Activated naive CD8-positive, alpha-beta T cell treated with anti-CD3 and anti-CD28 coated beads, Interleukin-2, amount 50 U/mL, for 16 hours (primary cell): ENCODE measurements at places on chromosomes 12 and 14.

- DNase-seq: no peak
These were observed 348.5 kb upstream of the DDHD1 start for GRCh38 chr14:53501361-53502211.

DNA sequence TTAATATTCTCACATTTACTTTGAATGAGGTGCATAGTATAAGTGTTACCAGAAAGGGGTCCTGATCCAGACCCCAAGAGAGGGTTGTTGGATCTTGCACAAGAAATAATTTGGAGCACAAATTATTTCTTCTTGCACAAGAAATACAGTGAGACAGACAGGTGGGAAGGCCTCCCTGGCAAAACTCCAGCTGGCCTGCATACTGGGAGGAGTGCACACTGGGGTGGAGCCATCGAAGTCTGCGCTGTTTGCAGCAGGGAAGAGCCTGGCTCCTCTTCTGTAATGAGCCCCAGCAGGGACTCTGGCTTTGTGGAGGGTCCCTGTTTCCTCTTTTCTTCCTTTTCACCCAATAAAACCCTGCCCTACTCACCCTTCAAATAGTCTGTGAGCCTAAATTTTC, 141.6 kb downstream of the GLT1D1 start:
- DNase-seq: no peak

- DNase-seq: no peak
These were observed 466.0 kb upstream of the RGS6 start for GRCh38 chr14:71466251-71466650.

DNA sequence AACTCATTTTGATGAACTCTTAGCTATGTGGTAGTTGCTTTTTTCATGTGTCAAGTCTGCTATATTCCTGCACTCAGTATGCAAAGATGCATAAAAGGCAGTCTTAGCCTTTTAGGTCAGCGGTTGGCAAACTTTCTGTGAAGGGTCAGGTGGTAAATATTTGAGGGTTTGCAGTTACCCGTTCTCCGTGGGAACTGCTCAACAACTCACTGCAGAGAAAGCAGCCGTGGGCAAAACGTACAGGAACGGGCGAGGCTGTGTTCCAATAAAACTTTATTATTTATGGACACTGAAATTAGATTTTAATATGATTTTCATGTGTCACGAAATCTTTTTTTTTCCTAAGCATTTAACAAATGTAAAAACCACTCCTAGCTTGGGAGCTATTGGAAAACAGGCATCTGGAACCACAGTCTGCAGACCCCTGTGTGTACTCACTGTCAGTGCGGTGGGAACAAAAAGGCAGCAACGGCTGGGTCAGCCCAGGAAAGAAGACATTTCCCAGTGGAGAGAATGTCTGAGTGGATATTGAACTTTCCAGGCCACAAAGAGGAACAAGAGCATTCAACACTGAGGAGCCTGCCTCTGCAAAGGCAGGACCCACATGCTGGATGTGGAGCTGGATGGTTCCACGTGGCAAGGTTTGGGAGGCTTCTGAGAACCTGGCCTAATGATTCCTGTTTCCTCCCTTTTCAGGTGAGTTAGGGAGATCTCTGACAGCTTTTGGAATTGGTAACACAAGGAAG, 3.5 kb upstream of the ACACB start:
- no peak for DNase-seq

GRCh38 chr12:94726236-94726835, 76.0 kb upstream of the TMCC3 start:
- no peak for DNase-seq

DNA sequence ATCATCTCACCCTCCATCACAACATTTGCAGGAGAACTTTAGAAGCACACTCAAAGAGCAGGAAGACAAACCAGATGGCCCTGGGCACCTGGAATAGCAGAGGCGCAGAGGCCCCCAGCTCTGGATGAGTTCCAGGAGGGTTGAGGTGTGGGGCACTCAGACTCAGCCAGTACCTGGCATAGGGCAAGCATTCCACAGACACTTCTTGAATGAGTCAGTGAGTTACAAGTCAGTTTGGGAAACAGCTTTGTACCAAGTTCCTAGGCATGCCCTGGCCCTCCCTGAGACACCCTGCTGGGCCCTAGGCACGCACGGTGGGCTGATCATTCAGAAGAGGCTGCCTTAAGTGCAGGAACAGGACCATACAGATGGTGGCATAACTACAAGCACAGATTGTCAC, 54.3 kb downstream of the MAP3K9 start:
- DNase-seq: no peak

DNA sequence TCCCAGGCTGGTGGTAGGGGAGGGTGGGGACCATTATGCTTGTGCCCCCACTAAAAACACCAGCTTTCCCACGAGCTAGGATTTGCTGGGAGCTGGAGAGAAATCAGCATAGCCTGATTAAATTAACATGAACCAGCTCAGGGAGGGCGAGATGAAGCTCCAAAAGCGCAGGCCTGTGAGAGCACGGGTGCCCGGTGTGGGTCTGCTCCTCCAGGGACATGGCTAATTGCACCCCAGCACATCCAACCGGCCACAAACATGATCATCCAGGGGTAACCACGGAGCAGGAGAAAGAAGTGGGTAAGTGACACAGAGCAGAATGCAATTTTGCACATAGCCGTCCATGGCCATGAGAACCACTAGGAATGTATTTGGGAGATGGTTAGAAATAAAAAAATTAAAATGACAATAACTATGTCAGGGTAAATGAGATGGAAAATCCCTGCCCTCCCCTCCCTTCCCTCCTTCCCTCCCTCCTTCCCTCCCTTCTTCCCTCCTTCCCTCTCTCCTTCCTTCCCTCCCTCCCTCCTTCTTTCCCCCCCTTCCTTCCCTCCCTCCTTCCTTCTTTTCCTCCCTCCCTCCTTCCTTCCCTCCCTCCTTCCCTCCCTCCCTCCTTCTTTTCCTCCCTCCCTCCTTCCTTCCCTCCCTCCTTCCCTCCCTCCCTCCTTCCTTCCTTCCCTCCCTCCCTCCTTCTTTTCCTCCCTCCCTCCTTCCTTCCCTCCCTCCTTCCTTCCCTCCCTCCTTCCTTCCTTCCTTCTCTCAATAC, 26.9 kb downstream of the CLMN start:
- DNase-seq: no peak

GRCh38 chr14:93859957-93860356, 67.2 kb upstream of the FAM181A start:
- DNase-seq: no peak

GRCh38 chr14:22411398-22412055, 177.5 kb downstream of the DAD1 start:
- no peak for DNase-seq

- DNase-seq: no peak
These were observed 104.6 kb downstream of the DIP2B start for GRCh38 chr12:50609292-50609874.

DNA sequence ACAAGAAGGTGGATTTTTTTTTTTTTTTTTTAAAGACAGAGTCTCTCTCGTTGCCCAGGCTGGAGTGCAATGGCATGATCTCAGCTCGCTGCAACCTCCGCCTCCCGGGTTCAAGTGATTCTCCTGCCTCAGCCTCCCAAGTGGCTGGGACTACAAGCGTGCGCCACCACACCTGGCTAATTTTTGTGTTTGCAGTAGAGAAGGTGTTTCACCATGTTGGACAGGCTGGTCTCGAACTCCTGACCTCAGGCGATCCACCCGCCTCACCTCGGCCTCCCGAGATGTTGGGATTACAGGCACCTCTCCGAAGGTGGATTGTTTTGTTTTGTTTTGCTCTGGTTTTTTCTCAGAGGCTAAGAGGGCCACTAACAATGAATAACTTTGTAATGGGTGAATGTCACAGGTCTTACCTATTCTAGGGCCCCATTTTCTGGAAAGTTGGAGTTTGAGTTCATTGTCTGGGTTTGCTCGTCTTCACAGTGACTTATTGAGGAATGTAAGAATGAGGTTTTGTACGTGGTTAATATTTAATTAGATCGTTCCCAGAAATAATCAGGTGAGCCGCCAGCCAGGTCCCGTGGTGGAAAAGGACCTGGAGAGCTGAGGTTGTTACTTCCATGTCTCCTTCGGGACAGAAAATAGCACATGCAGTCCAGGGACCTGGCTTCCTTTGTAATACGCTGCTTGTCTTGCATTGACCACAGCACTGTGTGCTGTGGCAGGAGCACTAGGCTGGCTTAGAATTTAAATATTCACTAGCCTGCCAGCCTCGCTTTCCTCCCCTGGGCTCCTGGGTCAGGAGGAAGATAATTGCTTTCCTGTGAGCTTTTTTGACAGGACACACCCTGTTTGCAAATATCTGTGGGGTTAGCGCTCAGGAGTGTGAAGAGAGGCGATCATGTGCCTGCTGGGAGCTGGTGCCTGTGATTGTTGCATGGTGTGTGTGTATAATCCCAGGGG, 2.3 kb downstream of the HIP1R start:
- DNase-seq: no peak

DNA sequence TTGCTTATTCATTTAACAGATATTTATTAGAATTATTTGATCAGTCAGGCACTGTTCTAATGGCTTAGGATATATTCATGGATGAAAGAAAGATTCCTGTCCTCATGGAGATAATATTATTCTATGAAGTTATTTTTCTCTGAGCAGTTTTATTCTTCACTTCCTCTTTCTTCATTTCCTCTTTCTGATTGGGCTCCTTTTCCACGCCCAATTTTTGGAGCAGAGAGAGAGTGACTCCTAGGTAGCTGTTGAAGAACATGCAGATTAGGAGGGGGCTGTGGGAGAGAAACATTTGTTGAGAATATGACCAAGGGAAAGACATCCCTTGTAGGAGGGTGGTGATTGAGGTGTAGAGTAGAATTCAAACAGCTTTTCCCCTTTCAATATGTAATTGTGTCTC, 6.0 kb upstream of the YARS2 start:
- no peak for DNase-seq

DNA sequence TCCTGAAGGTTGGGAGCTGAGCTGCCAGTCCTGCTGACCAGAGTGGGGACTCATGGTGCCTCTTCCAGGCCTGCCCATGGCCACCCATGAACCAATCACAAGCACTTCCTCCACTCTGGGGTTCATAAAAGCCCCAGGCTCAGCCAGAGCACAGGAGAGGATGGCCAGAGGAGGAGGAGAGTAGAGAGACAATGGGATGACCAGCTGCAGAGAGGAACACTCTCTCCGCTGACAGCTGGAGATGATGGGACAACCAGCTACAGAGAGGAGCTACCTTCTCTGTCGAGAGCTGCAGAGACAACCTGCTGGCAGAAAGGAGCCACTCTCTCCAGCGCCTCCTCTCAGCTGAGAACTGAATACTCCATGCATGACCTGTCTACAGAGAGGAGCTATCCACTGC, 886.1 kb downstream of the BCL11B start:
- no peak for DNase-seq

DNA sequence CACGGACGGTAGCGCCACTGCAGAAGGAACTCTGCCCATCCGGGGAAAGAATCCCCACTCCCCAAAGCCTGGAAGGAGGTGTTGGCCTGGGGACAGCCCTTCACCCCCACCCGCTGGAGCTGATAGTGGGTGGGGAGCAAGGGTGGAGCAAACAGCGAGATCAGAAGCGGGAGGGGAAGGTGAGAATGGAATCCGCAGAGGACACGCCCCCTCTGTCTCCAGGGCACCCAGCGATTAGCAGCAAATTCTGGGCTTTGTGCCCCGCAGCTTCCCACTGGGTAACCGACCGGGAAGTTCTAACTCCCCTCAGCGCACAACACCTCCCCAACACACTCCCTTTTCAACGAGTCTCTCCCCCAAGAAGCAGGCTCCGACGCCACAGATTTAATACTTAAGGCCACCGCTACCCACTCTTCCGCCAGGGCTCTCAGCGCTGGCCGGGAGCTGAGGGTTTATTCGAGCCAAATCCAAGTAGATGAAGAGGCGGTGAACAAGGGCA, 1.4 kb downstream of the SLC25A29 start:
- DNase-seq: no peak

GRCh38 chr14:89491711-89492381, 74.8 kb upstream of the FOXN3 start:
- no peak for DNase-seq

- no peak for DNase-seq
These were observed 245.3 kb downstream of the ZFP36L1 start for GRCh38 chr14:68547305-68548193.

- no peak for DNase-seq
These were observed 2.0 kb upstream of the NTF3 start for GRCh38 chr12:5429741-5430557.

DNA sequence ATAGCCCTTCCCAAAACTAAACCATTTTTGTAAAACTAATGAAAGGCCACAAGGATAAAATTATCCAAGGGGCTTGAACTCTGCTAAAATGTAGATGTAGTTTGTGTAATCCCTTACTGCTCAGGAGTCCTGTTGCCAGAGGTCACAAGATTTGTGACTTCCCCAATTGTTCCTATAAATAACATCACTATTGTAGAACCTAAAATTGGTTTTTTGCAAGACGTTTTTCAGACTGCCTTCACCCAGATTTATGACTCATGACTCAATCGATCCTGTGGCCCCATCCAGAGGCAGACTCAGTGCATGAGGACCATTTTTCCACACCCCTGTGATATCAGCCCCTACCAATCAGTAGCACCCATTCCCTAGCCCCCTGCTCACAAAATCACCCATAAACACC, 61.5 kb upstream of the RASSF8 start:
- DNase-seq: no peak

DNA sequence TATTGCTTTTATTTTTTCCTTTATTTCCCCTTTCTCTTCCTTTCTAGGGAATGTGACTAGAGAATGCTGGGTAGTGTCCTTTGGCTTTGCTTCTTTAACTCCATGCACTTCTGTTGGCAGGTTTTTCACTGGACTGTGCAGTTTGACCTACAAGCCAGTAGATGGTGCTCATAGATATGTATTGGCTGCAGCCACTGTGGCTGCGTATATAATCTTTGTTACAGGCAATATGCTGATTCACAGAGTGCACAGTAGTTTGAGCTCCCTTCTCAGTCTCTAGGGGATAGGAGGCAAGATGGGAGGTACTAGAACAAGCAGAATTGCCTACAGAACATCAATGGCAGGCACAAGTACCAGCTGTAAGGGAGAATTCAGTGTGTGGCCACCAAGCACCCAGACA, 503.5 kb downstream of the LRFN5 start:
- DNase-seq: no peak

DNA sequence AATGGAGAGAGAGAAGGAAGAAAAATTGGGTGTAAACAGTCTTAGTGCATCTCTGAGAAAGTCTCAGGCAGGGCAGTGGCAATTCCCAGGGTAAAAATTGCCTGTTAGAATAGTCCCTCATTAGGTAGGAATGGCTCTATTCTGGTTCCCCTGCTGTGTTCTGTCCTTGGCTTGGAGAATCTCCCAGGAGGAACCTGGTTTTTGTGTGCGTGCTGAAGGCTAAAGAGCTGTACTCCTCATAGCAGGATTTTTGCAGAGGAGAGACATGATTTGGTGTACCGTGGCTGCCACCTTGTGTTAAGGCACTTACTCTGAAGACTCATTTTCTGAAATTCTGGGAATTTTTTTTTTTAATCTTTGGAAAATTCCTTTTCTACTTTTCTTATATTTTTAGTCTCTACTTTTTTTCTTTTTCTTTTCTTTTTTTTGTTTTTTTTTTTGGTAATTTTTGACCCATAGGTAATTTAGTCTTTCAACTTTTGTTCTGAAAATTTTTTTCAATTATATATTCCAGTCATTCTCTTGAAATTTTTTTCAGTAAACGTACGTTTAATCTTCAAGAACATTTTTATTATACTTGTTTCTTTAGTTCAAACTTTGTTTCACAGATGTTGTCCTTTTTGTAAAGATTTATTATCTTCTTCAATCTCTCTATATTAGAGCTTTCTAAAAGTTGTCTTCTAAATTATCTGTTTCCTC, 63.8 kb downstream of the FBXO33 start:
- no peak for DNase-seq
